ENCODE measurements at places on chromosomes 7 and 10. TPM values are rescaled to one million over a fixed set of nuclear protein-coding genes. Genes with fewer than 3 reads are reported as not detected.

The CTTNBP2 gene
- 1.5 TPM for polyA plus RNA-seq

- no peak for DNase-seq
Measured at GRCh38 chr10:113049881-113050280, 99.8 kb downstream of the TCF7L2 start.

DNA sequence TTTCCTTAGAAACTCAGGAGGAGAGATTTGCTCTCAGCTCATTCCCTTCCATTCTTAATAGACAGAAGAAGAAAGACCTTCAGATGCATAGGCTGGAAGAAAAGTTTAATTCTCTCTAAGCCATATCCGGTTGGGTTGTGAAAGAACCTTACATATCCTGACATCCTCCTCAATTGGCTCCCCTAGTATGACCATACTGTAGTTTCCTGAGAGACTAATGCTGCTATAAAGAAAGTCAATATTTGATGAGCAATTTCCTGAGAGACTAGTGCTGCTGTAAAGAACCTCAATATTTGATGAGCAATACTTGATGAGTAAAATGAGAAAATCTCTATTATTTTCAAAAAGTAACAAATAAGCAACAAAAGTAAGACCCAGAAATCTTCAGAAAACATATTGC, 888.5 kb upstream of the SORCS1 start:
- DNase-seq: no peak

DNA sequence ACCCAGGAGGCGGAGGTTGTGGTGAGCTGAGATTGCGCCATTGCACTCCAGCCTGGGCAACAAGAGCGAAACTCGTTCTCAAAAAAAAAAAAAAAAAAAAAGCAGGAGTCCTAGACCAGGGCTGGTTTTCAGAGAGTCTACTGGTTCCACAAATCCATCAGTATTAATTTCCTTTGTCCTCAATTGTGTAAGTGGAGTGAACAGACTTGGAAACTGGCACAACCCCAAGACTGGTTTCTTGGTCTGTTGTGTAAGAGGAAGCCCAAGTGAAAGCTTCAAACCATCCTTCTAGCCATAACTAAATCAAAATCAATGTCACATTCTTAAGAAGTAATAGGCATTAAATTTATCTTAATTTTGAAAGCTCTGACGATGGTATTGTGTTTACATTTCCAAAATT, 213.6 kb downstream of the DGKI start:
- no peak for DNase-seq

DNA sequence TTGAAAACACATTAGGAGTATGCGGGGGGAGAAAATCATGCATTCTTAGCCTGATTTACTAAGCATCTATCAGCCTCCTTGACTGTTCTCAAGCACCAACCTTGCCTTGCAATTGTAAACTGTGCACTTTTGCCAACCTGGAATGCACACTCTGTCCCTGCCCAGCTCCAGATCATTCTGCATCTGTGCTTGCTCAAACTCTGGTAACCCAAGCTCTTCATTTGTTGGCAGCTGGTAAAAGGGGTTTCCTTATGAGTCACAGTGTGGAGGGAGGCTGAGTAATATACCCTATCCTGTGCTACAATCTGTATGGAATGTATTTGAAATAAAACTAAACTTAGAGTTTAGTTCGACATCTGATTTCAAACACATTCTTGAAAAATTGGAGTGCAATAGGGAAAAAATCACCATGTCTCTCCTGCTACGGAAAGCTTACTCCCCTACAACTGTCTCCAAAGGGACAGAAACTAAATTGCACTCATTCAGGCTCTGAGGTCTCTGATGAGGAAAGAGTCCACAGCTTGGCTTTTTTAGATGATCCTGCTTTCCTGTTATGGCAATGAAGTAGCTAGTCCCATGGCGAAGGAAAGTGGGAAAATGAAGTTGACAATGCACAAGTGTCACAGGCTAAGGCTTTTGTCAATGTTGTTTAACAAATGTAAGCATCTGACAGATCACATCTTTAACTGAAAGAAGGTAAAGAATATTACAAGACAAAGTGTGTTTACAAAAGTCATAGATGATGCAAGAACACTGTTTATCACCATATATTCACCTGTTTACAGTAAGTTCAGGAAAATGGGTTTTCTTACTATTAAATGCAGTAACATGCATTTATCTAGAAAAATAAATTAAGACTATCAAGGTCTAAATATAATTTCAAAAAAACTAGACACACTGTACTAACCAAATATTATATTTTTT, 61.9 kb downstream of the TES start:
- peak; percentile 74 for DNase-seq

- DNase-seq: no peak
Measured at GRCh38 chr10:2232479-2232878, 495.2 kb upstream of the ADARB2 start.

GRCh38 chr7:101094791-101095375, 9.6 kb downstream of the TRIM56 start:
- no peak for DNase-seq

- DNase-seq: no peak
Measured at GRCh38 chr7:35035511-35035961, 1.7 kb downstream of the DPY19L1 start.

GRCh38 chr7:33325754-33326484, 196.6 kb downstream of the BBS9 start:
- no peak for DNase-seq

GRCh38 chr7:111841596-111842205, 279.4 kb upstream of the IMMP2L start:
- no peak for DNase-seq
